ENCODE measurements at places on chromosomes 4 and X. TPM values are rescaled to one million over a fixed set of nuclear protein-coding genes. Genes with fewer than 3 reads are reported as not detected.

Gene TLL1
- total RNA-seq = 9.8 TPM

Gene MGAT4D
- total RNA-seq = not detected

- no peak for DNase-seq
Measured at GRCh38 chr4:135123632-135124031, 922.0 kb upstream of the PABPC4L start.

- no peak for DNase-seq
Measured at GRCh38 chr4:8916906-8917305, 45.3 kb upstream of the HMX1 start.

- peak; percentile 30 for DNase-seq
Measured at GRCh38 chr4:954211-955020, 19.0 kb downstream of the DGKQ start.

DNA sequence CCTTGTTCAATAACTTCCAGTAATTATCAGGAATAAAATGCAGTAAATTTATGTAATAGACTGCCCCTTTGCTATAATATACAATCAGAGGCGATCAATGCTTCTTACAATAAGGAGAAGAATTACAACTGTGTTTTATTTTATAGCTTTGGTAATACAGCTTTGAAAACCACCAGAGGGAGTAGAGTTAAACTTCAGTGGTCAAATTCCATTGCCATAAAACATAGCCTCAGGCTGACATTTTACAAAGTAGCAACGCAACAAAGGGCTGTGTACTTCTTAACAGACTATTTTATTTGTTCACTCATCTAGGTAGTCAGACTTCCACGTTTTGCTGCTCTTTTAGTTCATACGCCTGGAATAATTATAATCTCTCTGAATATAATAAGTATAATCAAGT, 58.5 kb downstream of the TEX13C start:
- no peak for DNase-seq

DNA sequence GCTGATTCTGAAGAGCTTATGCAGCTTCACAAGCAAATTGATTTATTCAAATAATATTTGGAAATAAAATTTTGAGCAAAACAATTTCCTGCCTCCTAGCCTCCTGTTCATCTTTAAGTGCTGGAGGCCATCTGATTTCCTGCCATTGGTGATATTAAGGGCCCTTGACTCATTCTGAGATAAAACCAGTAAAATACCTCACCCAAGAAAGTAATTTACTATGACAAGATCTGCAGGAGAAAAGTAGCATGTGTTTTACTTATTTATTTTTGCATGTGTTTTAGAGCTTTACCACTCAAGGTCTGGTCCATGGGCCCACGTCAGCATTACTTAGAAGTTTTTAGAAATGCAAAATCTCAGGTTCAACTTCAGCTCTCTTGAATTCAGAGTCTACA, 67.7 kb downstream of the DCLK2 start:
- no peak for DNase-seq

Gene APOO
- total RNA-seq = 13.7 TPM

DNA sequence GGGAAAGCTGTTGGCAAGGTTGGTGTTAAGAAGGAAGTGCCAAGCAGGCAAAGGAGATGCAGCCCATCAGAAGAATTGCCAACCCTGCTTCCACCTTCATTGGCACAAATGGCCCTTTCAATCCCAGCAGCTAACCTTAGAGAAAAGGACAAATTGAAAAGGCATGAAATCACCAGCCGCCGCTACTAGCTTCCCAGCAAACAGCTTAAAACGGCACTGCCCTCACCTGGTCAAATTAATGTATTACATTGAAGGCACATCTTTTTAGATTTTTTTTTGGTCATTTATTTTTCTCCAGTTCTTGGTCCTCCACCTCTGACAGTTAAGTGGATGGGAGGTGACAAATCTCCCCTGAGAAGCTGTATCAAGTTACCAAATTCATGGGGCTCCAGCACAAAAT, 51.0 kb upstream of the NHSL2 start:
- no peak for DNase-seq

Gene GAB1
- 36.0 TPM for total RNA-seq

DNA sequence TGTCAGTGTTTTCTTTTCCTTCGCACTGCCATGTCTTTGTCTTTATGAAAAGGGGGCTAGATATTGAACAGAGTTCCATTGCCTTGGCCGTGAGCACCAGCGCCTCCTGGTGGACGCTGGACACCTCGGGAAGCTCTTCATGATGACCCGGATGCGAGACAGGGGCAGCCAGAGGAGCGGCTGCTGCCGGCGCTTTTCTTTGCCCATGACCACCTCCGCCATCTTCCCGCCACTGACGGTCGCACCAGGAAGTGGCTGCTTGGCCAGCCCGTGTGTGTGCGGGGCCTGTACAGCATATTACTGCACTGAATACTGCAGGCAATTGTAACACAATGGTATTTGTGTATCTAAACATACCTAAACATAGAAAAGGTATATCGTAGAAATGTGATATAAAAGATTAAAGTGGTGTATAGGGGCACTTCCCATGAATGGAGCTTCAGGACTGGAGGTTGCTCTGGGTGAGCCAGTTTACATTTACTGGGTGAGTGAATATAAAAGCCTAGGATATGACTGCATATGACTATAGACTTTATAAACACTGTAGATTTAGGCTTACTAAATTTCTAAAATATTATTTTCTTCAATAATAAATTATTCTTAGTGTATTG, 15.8 kb upstream of the GRIA2 start:
- DNase-seq = peak; percentile 77

Gene ADH7
- not detected for total RNA-seq

Gene RHOXF1
- not detected for total RNA-seq

Gene YIPF7
- not detected for total RNA-seq

- DNase-seq = no peak
Measured at GRCh38 chr4:56668267-56668666, 12.8 kb downstream of the HOPX start.

- no peak for DNase-seq
Measured at GRCh38 chr4:73099143-73099542, 29.6 kb upstream of the COX18 start.

GRCh38 chr4:187307131-187307530, 583.5 kb upstream of the FAT1 start:
- DNase-seq = no peak

DNA sequence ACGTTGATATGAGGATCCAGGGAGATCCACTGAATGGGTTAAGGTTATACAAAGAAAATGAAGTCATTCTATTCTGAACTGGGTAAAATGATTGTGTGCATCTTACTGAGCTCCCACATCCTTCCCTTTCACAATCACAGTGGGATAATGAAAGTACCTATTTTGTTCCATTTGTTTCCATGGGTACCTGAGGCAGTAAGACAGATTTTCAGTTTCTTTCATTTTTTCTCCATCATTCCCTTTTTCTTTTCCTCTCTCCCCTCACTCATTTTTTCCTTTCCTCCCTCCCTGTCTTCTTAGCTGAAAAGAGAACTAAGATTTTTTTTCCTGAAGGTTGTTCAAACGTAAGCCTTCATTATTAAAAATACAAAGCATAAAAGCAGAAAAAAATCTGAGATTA, 4.6 kb downstream of the GRIA2 start:
- no peak for DNase-seq

Gene CENPE
- total RNA-seq = 1.9 TPM

All from posterior vena cava (tissue), 2 donors.